Left lung (tissue), 14 donors: ENCODE measurements at places on chromosomes 1 and 21. TPM values are rescaled to one million over a fixed set of nuclear protein-coding genes. Genes with fewer than 3 reads are reported as not detected.
A peak's percentile ranks its signal among the peaks of the same experiment; 100 is the strongest.

DNA sequence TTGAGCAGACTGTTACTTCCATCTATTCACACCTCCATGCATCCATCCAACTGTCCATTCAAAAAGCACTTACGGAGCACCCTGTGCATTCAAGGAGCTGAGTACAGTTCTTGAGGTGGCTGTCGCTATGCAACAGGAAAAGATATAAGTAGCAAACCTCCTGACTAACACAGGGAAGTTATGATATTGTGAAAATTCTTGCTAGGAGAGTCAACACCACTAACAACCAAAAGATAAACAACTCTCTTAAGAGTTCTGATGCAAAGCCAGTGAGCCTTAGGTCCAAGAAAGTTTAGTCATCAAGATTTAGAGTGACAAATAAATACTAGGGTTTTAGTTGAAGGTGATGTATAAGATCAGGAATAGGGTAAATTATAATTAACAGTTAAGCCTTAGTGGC lies 44.5 kb upstream of the TRIM45 start:
- no peaks in the 10 kb centered on the region for H3K27me3 ChIP-seq
- H3K4me3 ChIP-seq, result no peak overlapping the region
- no peak overlapping the region for H3K27ac ChIP-seq
- no peak for DNase-seq

DNA sequence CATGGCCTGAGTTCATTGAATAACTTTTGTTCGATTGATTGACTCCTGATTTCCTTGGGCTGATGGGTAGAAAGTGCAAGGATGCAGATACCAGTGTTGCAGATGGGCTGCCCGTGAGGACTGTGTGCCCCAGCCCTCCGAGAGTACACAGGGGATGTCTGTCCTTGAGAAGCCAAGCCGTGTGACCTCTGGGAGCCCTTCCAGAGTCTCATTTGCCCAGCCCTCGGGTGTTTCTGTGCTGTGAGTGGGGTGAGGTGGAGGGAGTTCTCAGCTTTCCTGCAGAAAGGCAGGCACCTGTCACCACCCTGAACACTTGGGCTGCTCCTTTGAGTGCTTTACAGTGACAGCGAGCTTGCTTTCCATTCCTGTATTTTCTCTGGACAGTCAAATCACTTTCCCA lies 96.4 kb upstream of the CACNA1E start:
- H3K27ac ChIP-seq, result no peak overlapping the region
- no peaks in the 10 kb centered on the region for H3K4me1 ChIP-seq
- H3K4me3 ChIP-seq, result no peak overlapping the region

- H3K27me3 ChIP-seq, result no peaks in the 10 kb centered on the region
- H3K4me1 ChIP-seq, result no peaks in the 10 kb centered on the region
- H3K36me3 ChIP-seq, result no peaks in the 10 kb centered on the region
- H3K27ac ChIP-seq, result no peak overlapping the region
Measured at GRCh38 chr21:44461464-44462001, 6.2 kb downstream of the LRRC3 start.

Gene TLR5
- 27.6 TPM for total RNA-seq

GRCh38 chr1:33821291-33821690 lies 42.6 kb upstream of the HMGB4 start:
- no peaks in the 10 kb centered on the region for H3K27me3 ChIP-seq
- H3K4me3 ChIP-seq, result no peak overlapping the region
- H3K4me1 ChIP-seq, result no peaks in the 10 kb centered on the region
- no peak for DNase-seq

DNA sequence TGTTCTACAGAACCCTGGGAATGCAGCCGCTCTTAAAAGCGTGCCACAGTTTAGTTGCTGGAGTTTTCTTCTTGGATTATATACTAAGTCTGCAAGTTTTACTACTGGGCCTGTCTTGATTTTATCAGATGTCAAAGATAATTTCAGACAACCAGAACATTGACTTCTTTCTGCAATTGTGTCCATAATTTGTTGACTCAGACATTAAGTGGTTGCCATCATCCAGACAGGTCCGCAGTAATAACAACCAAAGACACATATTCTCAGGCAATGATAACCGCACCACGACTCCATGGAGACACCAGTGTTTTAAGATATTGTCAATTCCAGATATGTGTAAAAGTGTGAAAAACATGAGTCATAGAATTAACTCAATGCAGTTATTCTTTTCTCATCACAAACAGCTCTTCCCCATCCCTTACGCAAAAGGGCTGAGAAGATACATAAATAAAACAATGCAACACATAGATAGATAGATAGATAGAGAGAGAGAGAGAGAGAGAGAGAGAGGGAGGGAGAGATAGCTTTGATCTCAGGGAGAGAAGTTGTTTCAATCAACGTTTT lies 90.4 kb upstream of the FMN2 start:
- no peak overlapping the region for H3K4me3 ChIP-seq
- peaks cover 10% of the 10 kb centered on the region for H3K4me1 ChIP-seq
- H3K36me3 ChIP-seq, result no peaks in the 10 kb centered on the region
- H3K27me3 ChIP-seq, result peaks cover 38% of the 10 kb centered on the region
- H3K27ac ChIP-seq, result no peak overlapping the region
- DNase-seq, result no peak

Gene ESRRG
- 0.63 TPM for total RNA-seq

DNA sequence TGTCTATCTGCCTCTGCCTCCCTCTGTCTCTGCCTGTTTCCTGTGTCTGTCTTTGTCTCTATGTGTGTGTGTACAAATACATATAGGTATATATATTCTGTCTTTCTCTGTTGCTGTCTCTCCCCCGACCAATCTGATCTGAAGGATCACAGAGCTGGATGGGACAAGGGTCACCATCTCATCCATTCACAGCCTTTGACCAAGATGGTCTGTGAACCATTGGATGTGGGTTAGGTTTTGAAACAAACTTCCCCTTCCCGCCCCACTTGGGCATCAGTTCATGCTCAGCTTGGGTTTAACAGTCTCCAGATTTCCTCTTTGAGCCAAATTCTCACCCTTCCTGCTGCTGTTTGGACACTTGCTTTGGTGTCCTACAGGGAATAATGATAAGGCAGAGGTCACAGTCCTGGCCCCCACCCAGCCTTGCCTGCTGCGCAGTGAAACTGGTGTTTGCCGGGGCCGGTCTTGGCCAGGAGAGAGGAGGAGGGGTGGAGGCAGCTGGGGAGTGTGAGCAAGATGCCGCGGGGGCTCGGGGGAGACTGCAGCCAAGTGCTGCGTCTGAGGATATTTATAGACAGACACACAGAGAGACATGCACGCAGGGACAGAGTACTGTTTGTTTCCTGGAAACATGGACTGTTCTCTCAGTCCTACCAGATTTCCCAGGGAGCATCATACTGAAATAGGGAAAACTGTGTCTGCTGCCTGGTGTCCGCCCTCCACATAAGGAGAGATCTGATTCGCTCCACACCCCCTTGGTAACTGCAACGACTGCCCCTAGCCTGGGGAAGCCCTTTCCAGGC lies 27.0 kb upstream of the BTG2 start:
- peak; percentile 75 for DNase-seq
- H3K27ac ChIP-seq, result peak overlapping the region; percentile 71
- no peaks in the 10 kb centered on the region for H3K36me3 ChIP-seq
- peaks cover 76% of the 10 kb centered on the region for H3K4me1 ChIP-seq
- H3K4me3 ChIP-seq, result no peak overlapping the region

Gene GPR153
- 15.3 TPM for total RNA-seq

Gene CLIC6
- total RNA-seq, result 21.2 TPM

GRCh38 chr1:236725668-236726067 lies 39.4 kb downstream of the ACTN2 start:
- no peaks in the 10 kb centered on the region for H3K4me1 ChIP-seq
- no peak overlapping the region for H3K4me3 ChIP-seq
- H3K36me3 ChIP-seq, result no peaks in the 10 kb centered on the region
- H3K27me3 ChIP-seq, result no peaks in the 10 kb centered on the region
- H3K27ac ChIP-seq, result no peak overlapping the region

GRCh38 chr1:15803380-15803779 lies 4.1 kb downstream of the UQCRHL start:
- no peaks in the 10 kb centered on the region for H3K36me3 ChIP-seq
- H3K4me1 ChIP-seq, result peaks cover 23% of the 10 kb centered on the region
- peaks cover 4% of the 10 kb centered on the region for H3K27me3 ChIP-seq
- no peak overlapping the region for H3K4me3 ChIP-seq
- no peak overlapping the region for H3K27ac ChIP-seq

DNA sequence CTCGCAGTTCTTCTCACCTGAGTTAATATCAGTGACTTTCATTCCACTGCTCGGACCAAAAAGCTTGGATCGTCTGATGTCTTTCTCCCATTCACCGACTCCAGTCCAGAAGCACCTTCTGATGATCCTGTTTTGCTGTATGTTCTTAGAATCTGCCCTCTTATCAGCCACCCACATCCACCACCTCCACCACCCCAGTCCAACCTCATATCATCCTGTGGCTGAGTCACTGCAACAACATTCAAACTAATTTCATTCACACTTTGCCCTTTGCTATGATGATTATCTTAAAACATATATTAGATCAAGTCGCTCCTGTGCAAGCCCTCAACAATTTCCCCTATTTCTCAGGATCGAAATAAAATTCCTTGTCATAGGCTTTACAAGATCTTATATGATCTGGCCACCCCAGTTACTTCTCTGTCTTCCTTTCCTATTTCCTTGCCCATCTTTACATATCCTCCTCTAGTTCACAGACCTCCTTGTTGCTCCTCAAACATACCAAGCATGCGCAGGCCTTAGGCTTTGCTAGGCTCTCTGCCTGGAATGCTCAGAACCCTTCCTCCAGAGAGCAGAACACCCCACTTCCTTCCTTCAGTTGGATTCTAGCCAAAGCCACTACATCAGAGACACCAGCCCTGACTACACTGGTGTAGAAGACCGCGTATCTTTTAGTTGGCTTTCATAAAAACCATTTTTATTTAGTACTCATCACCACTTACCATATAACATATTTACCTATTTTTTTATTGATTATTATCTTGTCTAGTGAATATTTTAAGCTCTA lies 335.7 kb upstream of the GREM2 start:
- no peak overlapping the region for H3K4me3 ChIP-seq
- DNase-seq, result no peak
- no peaks in the 10 kb centered on the region for H3K36me3 ChIP-seq
- H3K4me1 ChIP-seq, result no peaks in the 10 kb centered on the region

- H3K27ac ChIP-seq, result no peak overlapping the region
- H3K4me1 ChIP-seq, result no peaks in the 10 kb centered on the region
Measured at GRCh38 chr1:176932114-176933104, 232.1 kb downstream of the ASTN1 start.

GRCh38 chr1:158752155-158752712 lies 2.3 kb upstream of the OR6K6 start:
- H3K27me3 ChIP-seq, result no peaks in the 10 kb centered on the region
- H3K4me1 ChIP-seq, result no peaks in the 10 kb centered on the region
- H3K27ac ChIP-seq, result no peak overlapping the region

Gene IFFO2
- total RNA-seq, result 14.7 TPM

Gene FCGR1A
- total RNA-seq, result 43.6 TPM

- no peaks in the 10 kb centered on the region for H3K36me3 ChIP-seq
- no peak for DNase-seq
- H3K27ac ChIP-seq, result no peak overlapping the region
- H3K27me3 ChIP-seq, result peaks cover 15% of the 10 kb centered on the region
Measured at GRCh38 chr1:34708106-34708505, 46.7 kb upstream of the GJB5 start.

GRCh38 chr1:244231572-244232315 lies 180.7 kb downstream of the ZBTB18 start:
- H3K27ac ChIP-seq, result no peak overlapping the region
- peaks cover 8% of the 10 kb centered on the region for H3K4me1 ChIP-seq
- DNase-seq, result no peak
- no peaks in the 10 kb centered on the region for H3K36me3 ChIP-seq
- no peaks in the 10 kb centered on the region for H3K27me3 ChIP-seq
- no peak overlapping the region for H3K4me3 ChIP-seq

DNA sequence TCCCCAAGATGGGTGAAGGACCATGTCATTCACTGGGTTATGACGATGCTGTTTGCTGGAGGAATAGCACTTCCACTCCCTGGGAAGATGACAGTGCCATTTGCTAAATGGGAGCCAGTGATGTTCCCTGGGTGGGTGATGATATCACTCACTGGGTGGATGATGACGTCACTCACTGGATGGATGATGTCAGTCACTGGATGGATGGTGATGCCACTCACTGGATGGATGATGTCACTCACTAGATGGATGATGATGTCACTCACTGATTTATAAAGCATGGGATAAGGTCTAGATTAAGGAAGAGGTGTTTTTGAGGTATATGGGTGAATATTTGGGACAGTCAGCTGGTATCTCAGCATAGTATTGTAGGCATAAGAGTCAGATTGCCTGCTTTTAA lies 457.2 kb downstream of the AJAP1 start:
- H3K4me3 ChIP-seq, result no peak overlapping the region
- H3K27ac ChIP-seq, result no peak overlapping the region
- no peak for DNase-seq
- H3K4me1 ChIP-seq, result no peaks in the 10 kb centered on the region

DNA sequence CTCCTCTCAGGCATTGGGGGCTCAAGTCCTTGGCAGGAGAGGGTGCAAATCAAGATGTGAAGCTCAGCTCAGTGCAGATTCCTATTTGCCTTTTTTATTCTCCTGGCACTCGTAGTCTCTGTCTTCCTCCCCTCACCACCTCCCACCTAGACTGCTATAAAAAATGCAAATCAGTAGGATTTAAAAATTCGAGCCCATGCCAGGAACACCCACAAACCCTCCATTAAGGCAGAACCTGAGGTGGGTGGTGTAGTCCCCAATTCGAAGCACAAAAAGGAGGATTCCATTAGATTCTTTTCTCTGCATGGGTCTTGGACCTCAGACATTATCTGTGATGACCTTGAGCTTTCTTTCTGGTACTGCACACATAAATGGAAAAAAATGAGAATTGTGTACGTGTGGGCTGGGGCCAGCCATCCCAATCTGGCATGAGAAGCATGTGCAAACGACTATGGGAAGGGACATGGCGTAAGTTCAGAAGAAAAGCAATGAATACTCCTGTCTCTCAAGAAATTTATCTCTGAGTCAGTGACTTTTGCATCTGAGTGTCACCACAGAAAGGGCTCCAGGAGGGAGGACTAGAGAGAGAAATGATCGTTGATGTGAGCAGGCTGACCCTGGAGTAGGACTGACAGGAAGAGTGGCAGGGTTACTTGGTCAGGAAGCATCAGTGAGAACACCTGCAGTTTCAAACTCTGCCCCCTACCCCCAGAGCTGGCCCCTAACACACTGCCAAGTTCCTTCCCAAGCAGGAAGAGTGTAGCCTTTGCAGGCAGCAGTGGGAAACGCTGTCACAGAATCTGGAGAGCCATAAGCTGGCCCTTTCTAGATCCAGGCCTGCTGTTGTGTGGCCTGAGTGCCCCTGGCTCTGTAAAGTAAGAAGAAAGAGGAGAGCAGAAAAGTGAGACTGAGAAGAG lies 1.7 kb downstream of the INKA2 start:
- no peaks in the 10 kb centered on the region for H3K36me3 ChIP-seq
- peak overlapping the region; percentile 95 for H3K27ac ChIP-seq

DNA sequence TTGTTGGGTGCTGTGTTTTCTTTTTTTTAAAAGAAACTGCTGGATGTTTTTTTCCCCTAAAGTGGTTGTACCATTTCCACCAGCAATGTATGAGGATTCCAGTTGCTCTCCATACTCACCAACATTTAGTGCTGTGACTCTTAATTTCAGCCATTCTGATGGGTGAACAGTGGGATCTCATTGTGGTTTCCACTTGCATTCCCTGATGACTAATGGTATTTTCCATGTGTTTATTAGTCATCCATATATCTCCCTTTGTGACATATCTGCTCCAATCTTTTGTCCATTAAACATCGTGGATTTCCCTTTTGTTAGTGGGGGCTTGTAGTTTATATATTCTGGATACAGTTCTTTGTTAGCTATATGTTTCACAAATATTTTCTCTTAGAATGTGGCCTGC lies 206.0 kb downstream of the CAMTA1 start:
- peaks cover 10% of the 10 kb centered on the region for H3K27me3 ChIP-seq
- H3K4me1 ChIP-seq, result no peaks in the 10 kb centered on the region
- no peaks in the 10 kb centered on the region for H3K36me3 ChIP-seq
- no peak for DNase-seq
- H3K4me3 ChIP-seq, result no peak overlapping the region
